ENCODE measurements at places on chromosomes 2 and 18.

DNA sequence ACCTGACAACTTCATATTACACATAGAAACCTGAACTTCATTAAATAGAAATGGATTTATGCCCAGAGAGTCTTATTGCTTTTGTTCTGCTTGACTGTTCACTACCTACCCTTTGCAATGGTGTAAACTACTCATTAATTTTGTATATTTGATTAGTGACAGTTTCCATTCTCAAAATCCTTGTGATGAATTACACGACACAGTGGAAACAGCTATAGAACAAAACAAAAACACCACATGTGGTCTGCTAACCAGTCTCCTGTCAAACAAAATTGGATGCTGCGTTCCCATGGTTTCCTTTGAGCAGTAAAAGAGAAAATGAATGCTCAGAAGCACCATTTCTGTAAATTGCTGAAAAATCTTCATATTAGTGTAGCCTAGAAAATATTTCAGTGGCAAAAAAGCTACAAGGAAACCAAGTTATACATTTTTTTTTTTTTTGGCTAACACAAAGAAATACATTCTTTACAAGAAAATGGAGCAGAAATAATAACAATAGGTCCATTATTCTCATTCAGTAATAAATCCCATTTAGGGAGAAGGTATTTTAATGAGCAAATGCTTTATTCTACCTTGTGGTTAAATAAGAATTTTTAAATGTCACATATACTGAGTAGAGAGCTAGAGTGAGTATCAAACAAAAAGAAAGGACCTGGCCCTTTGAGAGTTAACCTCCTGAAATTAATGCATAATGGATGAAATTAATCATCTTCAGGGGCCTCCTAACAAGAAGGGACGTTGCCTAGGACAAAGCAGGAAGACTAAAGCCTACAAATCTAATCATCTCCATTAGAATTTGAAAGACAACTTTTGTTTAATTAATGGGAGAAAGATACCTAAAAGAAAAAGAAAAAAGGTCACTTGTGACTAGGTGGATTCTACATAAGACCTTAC is 355.1 kb upstream of the ZC3H15 start:
- no peak for DNase-seq

GRCh38 chr2:138373993-138374408 is 127.6 kb upstream of the SPOPL start:
- peak; percentile 3 for DNase-seq

- no peak for DNase-seq
Observed at GRCh38 chr18:3120356-3120755, 99.4 kb downstream of the MYOM1 start.

GRCh38 chr18:48051945-48052840 is 121.7 kb upstream of the SMAD2 start:
- DNase-seq: no peak

DNA sequence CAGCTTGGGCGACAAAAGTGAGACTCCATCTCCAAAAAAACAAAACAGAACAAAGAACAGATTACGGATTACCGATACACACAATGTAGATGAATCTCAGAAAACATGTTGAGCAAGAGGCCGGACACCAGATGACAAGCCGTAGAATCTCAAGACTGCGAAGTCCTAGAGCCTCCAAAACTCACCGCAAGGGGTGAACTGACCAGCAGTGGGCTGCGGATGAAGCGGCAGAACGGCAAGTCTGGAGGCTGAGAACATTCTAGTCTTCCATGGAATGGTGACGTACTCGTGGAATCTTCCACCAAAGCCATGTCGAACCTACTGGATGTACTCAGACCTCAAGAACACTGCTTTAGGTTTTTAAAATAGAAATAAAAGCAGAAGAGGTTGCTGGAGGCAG is 198.8 kb downstream of the NDUFA10 start:
- DNase-seq: no peak

Data from SHP77 (cell line).